SHP77 treated with DMSO at 0.1 percent for 48 hours (cell line): ENCODE measurements at places on chromosomes 4 and X.

GRCh38 chr4:155973639-155974475 is 20.2 kb upstream of the CTSO start:
- DNase-seq = no peak

DNA sequence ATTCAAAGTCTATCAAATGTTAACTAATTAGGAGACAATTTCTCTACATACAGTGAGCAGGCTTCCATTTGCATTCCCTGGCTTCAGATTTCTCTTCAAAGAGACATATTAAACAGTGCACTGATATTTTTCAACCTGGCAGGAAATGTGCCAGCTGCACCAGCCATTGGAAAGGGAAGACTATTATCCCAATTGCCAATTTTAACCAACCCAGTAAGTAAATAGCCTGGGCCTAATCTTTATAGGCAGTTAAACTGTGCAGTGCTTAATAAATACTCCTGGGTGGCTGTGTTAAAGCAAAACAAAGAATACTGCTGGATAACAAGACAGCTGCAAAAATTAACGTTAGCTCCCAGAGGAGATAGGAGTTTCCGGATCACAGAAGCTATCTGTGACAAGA is 111.9 kb upstream of the GALNT7 start:
- no peak for DNase-seq

DNA sequence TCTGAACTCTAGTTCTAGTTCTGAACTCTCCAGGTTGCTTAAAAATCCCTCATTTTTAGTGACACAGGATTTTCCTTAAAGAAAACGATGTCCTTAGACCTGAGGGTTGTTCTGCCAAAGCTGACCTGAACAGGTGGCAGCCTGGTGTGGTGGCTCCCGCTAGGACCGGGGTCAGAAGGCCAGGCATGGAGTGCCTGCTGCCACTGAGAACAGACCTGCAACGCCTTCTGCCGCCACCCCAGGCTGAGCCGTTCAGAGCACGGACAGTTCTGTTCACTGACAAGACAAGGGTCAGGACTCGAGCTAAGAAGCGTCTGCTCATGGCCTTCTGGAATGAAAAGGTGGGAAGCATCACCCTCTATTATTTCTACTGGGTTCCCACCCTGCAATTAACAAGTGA is 15.8 kb downstream of the DCTD start:
- no peak for DNase-seq

- no peak for DNase-seq
These were observed 538.1 kb downstream of the STIM2 start for GRCh38 chr4:27398631-27399310.

GRCh38 chr4:178385481-178385880 is 943.2 kb upstream of the AGA start:
- DNase-seq = no peak

- DNase-seq = no peak
These were observed 131.3 kb downstream of the GUCY2F start for GRCh38 chrX:109350551-109350950.

DNA sequence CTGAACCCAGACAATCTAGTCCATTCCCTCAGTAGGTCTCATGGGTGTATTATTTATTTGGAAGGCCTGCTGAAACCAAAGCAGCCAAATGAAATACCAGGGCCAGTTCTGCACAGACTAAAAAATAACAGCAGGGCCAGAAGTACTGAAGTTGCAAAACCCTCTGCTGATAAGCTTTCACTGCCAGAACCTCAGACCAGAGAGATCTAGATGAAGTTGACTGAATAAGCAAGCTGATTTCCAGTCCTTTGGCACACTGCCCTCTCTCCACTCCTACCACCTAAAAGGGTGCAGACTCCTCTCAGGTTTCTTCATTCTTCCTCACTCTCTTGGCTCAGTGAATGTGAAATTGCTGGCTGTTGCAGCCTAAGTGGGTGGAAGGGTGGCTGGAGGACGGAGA is 276.7 kb upstream of the KLF3 start:
- no peak for DNase-seq

GRCh38 chr4:6041800-6042199 is 23.6 kb upstream of the C4orf50 start:
- no peak for DNase-seq

GRCh38 chrX:9995855-9996339 is 28.7 kb downstream of the CLDN34 start:
- no peak for DNase-seq

GRCh38 chrX:150446995-150447394 is 83.9 kb downstream of the MAMLD1 start:
- no peak for DNase-seq

GRCh38 chr4:88803600-88804096 is 106.0 kb upstream of the NAP1L5 start:
- no peak for DNase-seq

DNA sequence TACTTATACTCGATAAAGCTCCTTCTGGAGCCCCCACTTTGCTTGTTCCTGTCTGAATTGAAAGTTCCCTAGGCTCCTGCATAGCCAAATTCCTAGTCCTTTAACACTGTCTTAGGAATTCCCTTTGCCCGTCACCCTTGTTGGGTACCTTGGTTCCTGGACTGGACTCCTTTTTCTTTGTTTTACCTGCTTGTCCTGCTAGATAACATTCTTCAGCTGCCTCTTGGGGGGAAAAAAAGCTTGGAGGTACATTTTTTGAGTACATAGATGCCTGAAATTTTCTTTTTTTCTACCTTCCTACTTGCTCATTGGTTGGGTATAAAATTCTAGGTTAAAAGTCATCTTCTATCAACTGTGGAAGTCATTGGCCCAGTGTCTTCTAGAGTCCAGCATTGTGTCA is 154.8 kb upstream of the RAPGEF2 start:
- DNase-seq = no peak

DNA sequence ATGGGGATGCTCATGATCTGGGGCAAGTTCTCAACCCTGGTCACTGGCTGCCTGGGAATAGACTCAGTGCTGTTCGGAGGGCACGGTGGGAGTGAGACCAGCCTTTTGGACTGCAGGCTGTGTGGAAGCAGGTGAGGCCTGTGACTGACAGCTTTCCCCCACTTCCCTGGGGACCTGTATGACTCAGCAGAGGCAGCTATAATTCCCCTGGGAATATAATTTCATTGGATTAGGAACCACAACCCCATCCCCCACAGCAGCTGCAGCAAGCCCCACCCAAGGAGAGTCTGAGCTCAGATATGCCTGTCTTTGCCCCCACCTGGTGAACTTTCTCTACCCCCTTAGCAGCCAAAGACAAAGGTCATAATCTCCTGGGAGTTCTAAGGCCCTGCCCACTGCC is 408.6 kb downstream of the PPP3CA start:
- no peak for DNase-seq

- DNase-seq = no peak
These were observed 35.3 kb upstream of the TENM3 start for GRCh38 chr4:182207830-182208396.
